NCI-H345 (cell line): ENCODE measurements at places on chromosomes 2 and 18.

- no peak for DNase-seq
These were observed 734.0 kb upstream of the GCFC2 start for GRCh38 chr2:76444732-76445131.

DNA sequence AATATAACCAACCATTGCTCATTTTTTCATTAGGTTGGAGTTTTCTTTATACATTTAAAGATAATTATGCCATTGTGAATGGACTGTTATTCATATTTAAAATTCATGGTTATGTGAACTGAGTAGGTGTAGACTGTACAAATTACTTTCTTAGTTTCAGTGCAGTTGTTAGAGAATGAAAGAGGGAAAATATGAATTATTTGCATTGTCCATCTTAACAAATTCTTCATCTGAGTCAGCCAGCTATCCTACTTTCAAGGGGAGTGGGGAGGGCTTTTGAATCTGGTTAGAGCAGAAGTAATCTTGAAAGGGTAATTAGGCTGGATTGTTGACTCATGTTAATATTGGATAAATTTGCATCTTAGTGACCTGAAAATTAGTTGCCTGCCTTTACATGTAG, 212.0 kb downstream of the MCFD2 start:
- no peak for DNase-seq

- no peak for DNase-seq
These were observed 946.0 kb upstream of the CHAC2 start for GRCh38 chr2:52821631-52822030.

- no peak for DNase-seq
These were observed 10.4 kb upstream of the ST8SIA5 start for GRCh38 chr18:46767217-46767616.

DNA sequence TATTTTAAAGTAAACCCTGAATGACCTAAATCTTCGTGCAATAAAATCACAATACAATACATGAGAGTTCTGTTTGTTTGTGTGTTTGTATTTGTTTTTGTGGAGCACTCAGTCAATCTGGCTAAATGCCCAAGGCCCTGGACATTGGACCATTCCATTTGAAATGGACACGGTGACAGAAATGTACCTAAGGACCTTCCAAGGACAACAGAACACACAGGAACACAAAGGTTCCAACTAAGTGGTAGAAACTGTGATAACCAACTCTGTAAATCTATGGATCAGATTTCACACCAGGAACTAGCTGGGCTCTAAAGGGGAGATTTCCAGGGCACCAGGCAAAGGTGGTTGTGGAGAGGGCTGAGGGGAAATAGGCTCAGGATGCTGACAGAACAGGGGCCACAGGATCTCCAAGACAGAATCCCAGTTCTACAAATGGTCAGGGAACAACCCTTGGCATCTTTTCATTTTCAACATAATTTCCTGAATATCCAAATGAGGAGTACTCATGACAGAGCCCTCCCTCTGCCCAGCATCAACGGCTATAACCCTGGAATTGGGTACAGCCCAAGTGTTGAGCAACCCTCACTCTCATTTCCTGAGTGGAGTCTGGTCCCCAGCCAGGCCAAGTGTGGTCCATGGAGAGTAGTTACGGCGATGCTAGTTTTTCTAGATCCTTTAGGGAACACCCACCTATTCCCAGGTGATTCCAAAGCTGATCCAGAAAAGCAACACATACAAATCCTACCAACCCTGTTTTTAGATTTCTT, 78.4 kb downstream of the NCKAP5 start:
- DNase-seq: no peak

DNA sequence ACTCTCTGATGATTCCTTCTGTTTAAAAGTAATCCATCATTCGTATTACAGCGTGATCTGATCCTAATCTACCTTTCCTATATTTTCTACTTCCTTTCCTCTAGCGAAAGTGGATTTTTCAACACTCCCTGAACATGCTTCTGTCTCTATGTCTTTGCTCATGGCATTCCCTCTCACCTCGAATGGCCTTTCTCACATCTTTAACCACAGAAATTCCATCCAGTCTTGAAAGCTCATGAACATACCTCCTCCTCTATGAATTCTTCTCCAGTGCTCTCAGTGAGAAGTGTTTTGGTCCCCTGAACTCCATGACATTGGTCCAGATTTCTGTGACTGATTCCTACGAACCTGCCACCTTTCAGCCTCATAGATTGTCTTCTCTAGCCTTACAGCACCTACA, 323.2 kb downstream of the RAD51AP2 start:
- DNase-seq: no peak

DNA sequence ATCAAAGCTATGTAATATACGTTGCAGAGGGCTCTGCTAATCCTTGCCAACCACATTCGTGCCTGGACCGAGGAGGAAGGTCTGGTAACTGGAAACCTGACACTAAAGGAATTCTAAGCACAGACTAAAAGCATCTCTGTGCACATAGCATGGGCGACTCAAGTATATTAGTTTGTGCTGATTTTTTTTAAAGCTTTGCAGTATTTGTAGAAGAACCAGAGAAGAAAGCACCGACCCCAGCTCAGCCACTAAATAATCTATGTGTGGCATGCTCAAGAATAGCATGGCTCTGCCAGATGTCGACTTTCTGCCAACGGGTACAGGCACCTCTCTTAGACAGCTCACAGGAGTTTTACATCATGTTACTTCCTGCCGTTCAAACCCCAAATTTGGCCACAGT, 73.2 kb upstream of the NRP2 start:
- no peak for DNase-seq

DNA sequence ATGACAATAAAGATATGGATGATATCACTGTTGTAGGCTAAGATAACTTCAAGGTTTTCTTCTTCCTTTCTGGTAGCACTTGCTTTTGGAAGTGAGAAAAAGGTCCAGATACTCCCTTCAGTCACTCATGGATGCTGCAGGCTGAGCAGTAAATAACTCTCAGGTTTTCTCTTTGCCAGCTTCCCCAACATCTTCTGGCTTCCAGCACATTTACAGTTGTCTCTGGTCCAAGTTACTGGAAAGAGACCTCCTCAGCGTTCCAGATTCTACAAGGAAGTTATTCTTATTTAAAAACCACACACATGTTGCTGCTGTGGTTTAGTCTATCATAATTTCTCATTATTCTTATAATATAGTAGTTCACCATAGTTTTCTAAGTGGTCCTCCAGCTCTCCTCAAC, 383.4 kb downstream of the PLCL1 start:
- DNase-seq: no peak

DNA sequence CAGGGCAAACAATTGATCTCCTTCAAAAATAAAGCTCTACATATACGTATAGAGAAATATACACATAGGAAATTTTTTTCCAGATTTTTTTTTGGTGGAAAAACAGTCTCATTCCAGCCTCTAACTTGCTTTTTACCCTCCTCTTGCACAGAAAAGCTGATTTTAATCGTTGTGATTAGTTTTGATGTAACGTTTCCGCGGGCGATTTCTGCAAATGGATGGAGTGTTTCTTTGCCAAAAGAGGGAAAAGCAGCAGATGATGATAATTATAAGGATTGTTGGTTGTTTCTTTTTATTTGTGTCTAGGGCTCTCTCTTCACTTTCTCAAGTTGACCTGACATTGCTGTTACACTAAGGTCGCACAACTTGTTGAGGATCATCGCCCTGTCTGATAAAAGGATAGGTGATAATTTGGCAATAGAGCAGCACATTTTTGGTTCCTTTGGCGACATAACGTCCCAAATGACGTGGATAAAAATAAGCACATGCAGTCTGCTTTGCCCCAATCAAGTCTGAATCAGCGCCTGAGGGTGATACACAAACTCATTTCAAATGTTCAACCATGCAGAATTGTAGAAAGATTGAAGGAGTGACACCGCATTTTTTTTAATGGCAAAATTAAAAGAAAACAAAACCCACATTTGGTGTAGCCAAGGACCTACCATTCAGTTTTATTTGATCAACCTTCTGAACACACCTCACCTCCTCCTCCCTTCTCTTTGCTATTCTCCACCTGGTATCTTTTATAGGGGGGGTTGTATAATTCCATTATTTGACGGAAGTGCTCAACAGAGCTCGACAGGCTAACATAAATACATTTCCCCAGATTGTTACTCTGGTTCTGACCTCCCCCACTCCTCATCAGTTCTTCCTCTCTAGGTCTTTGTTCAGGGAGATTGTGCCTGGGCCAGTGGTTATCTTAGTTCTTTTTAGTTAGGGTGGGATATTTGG, 109.6 kb upstream of the KCTD1 start:
- DNase-seq: peak; percentile 19

DNA sequence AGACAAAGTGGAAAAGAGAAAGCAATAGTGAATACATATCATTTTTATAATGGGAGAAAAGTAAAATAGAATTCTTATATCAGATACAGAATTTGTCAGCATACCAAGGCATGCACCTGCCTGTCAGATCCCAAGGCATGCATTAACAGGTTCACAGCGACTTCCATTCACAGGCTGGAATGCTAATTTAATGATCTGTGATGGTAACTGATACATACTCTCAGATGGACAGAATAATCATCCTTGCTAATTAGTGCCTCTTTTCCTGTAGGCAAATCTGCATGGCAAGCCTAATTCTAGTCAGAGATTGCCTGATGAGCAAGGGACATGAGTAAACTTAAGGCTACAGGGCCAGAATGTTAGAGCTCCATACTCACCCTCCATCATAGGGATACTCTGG, 76.1 kb downstream of the PRKRA start:
- DNase-seq: no peak

DNA sequence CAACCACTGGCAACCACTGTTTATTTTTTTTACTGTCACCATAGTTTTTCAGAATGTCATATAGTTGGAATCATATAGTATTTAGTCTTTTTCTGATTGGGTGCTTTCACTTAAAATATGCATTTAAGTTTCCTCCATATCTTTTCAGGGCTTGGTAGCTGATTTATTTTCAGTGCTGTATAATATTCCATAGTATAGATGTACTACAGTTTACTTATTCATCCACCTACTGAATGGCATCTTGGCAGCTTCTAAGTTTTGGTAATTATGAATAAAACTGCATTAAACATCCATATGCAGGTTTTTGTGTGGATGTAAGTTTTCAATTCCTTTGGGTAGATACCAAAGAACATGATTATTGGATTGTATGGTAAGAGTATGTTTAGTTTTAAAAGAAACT, 23.0 kb downstream of the CFAP221 start:
- no peak for DNase-seq

GRCh38 chr18:30403278-30403677, 639.3 kb downstream of the DSC3 start:
- DNase-seq: no peak

- DNase-seq: no peak
These were observed 40.9 kb downstream of the TMEM247 start for GRCh38 chr2:46520130-46520711.

- DNase-seq: no peak
These were observed 946.6 kb downstream of the SLC4A3 start for GRCh38 chr2:220574038-220574437.

DNA sequence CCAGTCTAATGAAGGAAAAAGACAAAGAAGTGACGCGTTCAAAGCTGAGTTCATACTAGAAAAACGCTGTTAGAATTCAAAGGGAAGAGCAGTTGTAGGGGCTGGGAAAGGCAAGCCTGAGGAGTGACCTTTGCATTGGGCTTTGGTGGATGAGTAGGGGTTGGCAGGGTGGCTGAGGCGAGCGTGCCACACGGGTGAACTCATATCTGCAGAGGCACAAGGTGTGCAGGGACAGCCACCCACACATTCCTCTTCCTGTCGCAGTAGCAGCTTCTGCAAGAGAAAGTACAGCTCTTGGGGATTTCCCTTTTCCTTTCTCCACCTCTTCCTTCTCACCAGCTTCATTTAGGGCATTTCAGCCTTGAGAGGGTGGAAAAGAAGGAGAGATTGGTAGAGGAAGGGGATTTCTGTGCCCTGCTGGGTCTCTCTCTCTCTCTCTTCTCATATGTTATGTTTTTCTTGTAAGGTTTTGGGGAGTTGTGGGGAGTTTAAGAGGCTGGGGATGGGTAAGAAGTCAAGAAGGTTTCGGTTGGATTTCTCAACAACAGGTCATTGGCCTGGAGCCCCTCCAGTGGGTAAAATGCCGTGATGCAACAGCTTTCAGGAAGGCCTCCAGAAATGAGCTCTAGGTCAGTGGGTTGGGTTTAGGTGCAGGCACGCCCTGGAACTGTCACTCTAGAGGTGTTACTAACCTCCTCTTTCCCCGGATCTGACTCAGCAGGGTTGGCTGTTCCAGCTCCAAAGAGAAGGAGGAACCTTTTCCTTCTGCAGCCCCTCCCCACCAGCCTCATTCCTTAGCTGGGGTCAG, 40.1 kb downstream of the ODC1 start:
- DNase-seq: peak; percentile 36

DNA sequence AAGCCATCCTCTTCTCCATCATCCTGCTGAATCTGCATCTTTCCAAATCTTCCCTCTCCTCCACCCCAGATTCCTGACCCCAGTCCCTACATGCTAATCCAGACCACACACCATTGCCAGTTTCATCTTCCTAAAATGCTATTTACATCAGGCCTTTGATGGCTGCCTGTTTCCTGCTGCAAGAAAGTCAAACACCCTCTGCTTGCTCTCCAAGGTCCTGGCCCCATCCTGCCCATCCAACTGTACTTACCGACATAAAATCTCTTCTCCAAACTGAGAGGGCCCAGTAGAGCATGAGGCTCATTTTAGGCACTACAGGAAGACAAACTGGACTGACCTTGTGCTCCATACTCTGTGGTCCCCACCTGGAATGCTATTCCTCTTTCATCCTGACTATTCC, 19.0 kb downstream of the ALK start:
- no peak for DNase-seq

DNA sequence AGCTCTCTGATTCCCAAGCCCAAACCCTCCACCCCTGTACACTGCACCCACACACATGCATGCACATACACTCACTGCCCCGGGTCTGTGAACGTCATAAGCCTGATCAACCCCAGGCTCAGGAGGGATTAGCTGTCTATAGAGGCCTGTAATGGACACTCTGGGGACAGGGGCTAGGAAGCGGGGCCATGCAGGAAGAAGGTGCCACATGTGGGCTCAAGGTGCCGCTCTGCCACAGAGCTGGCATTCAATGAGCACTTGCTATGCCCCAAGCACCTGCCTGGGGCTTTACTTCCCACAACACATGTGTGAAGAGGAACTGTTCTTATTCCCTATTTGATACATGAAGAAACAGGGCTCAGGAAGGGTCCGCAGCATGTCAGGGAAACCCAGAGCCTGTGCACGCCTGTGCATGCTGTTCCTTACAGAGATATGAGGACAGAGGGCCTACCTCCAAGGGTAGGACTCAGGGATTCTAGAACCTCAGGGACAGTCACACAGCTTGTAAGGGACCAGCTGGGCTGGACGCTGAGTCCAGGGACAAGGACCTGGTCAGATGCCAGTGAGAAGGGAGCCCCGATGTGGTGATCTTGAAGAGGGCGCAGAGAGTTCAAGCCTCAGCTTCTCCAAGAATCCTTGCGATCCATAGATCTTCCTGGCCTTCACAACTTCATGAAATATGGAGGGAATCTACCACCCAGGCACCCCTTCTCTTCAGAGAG, 5.0 kb downstream of the BIN1 start:
- DNase-seq: no peak

DNA sequence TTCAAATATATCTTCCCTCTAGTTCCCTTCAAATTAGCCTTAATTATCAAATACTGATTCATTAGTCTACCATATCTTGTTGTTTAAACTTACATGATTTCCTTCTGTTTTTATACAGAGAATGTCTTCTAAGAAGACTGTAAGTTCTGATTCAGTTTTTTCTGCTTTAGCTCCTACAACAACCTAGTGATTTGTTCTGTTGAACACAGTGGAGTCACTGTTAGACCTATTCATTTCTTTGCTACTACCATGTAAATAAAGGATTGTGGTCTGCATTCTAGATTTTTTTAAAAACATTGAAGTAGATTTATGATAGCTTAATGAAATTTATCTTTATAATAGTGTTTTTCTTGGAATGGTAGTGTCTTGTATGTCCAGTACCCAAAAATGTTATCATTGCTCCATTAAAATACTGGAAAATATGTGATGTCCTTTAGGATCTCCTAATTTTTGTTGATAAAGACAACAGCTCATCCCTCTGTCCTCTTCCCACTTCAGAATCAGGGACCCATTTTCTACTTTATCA, 146.4 kb downstream of the MBD5 start:
- DNase-seq: no peak
